ENCODE measurements at places on chromosomes 7 and 10.

GRCh38 chr7:101612885-101613515, 16.1 kb downstream of the MYL10 start:
- no peak for DNase-seq

DNA sequence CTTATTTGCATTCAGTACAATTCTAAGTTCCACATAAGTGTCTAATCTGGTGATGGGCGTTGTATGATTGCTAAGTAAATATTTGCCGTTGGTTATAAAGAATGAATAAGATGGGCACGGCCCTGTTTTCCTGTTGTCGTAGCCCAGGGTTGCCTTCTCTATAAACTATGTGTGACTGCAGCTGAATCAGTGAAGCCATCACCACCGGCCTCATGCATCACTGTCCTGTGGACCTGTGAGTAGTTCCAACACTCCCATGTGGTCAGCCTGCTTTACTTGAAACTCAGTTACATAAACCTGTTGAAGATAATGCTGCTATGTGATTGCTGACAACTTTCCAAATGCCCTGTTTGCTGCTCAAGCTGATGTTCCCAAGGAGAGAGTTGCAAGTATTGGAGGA, 21.6 kb upstream of the KLF6 start:
- no peak for DNase-seq

- no peak for DNase-seq
These were observed 351.2 kb downstream of the PHTF2 start for GRCh38 chr7:78149787-78150186.

GRCh38 chr10:119454316-119454715, 88.2 kb downstream of the RGS10 start:
- no peak for DNase-seq

Data from cerebellar nuclear complex (tissue), 1 donor.